Activated effector memory CD4-positive, alpha-beta T cell treated with anti-CD3 and anti-CD28 coated beads, Interleukin-2, amount 50 U/mL, for 16 hours (primary cell): ENCODE measurements at places on chromosomes 4 and X.

DNA sequence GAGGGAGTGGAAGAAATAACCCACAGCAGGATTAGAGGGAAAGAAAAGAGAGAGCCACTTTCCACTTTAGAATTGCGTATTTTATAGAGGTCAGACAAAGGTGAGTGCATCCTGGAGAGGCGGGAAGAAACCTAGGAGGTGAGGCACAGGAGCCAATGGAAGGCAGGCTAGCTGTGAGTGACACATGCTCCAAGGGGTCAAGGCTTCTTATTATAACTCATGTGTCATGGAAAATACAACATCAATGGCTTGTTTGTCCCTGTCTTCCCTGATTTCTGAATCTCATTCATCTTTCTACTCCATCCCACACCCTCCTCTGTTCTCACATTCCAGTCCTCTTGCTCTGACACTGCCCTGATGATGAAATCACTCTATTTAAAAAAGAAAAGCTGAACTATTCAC is 14.4 kb downstream of the ANXA3 start:
- DNase-seq, result no peak

DNA sequence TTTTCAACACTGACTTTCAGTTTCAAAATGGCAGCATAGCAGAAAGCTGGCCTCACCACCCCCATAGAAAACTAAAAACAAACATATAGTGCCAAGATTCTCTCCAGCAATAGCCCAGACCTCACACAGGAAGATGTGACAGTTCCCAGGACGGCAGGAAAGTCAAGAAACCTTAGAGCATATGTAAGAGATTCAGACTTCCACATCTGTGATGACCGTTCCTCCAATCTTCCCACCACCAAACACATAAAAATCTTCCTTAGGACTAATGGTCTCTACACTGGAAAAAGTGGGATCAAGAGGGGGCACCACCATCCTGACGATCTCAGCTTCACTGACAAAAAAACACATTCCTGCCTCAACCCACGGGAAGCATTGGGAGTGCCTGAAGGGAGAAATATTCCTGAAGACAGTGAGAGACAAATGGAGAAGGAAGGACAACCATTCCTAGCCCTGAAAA is 134.1 kb upstream of the CPXCR1 start:
- DNase-seq, result no peak

GRCh38 chr4:112083587-112084347 is 61.5 kb upstream of the FAM241A start:
- no peak for DNase-seq

- DNase-seq, result no peak
These were observed 83.6 kb downstream of the MAML3 start for GRCh38 chr4:140070366-140070765.
